SJSA1 (cell line): ENCODE measurements at places on chromosomes 5 and 9. TPM values are rescaled to one million over a fixed set of nuclear protein-coding genes. Genes with fewer than 3 reads are reported as not detected.

- no peak overlapping the region for H3K4me3 ChIP-seq
- no peak for DNase-seq
- H3K27ac ChIP-seq: no peak overlapping the region
- no peaks in the 10 kb centered on the region for H3K36me3 ChIP-seq
- H3K27me3 ChIP-seq: no peaks in the 10 kb centered on the region
Observed at GRCh38 chr5:82754036-82754746, 323.0 kb downstream of the TMEM167A start.

The ENC1 gene
- 31.3 and 34.0 TPM in 2 replicates for total RNA-seq

GRCh38 chr9:133487331-133487725 lies 8.4 kb upstream of the SLC2A6 start:
- H3K36me3 ChIP-seq: no peaks in the 10 kb centered on the region
- peaks cover 29% of the 10 kb centered on the region for H3K4me1 ChIP-seq
- H3K27ac ChIP-seq: no peak overlapping the region
- no peak for DNase-seq
- H3K4me3 ChIP-seq: no peak overlapping the region
- no peaks in the 10 kb centered on the region for H3K27me3 ChIP-seq

The SRD5A1 gene
- 18.1 and 39.2 TPM in 2 replicates for total RNA-seq

The PRR16 gene
- total RNA-seq: 10.3 and 16.0 TPM in 2 replicates

The USP20 gene
- 2.1 and 3.4 TPM in 2 replicates for total RNA-seq

DNA sequence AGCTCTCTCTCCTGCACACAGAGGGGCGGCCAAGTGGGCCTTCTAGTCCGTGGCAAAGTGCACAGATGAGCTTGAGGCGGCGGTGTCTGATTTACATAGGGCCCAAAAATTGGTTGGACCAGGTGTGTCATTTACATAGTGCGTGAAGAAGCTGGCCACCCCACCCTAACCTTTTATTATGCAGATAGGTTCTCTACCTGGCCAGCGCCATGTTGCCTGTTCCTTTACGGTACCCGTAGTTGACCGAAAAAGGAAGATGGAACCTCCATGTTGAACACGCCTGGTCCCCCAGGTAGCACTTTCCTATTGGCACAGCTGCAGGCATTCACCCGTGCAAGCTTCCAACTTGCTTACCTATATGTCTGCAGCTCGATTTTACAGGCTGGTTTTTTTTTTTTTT lies 61.5 kb downstream of the GNA14 start:
- no peaks in the 10 kb centered on the region for H3K27me3 ChIP-seq
- H3K36me3 ChIP-seq: no peaks in the 10 kb centered on the region
- peaks cover 12% of the 10 kb centered on the region for H3K4me1 ChIP-seq
- no peak overlapping the region for H3K4me3 ChIP-seq
- DNase-seq: no peak

DNA sequence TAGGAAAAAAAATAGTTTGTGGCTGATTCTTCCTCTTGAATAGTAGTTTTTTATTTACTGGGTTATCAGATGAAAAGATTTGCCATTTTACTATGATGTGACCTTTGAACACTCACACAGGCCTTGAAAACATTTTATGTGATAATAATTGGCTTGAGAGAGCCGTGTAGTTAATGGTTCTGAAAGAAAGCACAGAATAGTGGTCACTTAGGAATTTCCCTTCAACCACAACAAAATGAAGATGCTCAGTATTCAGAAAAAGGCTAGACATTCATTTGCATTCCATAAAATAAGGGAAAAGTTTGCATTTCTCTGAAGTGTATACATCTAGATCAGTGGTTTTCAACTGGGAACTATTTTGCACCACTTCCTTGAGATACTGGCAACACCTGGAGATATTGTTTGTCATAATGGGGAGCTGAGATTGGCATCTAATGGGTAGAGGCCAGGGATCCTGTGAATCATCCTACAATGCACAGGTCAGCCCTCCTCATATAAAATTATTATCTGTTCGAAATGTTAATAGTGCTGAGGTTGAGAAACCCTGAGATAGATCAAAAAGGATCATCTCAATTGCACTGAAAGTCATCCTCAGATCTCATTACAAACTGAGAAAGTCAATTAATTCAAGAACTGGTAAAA lies 446.4 kb upstream of the CCNG1 start:
- H3K4me3 ChIP-seq: no peak overlapping the region
- no peak for DNase-seq
- H3K27me3 ChIP-seq: no peaks in the 10 kb centered on the region; the same call in 1 of the 2 replicates

GRCh38 chr5:112417931-112418658 lies 982 bp downstream of the EPB41L4A start:
- no peak for DNase-seq
- peaks cover 77% of the 10 kb centered on the region for H3K27me3 ChIP-seq
- no peaks in the 10 kb centered on the region for H3K36me3 ChIP-seq
- peaks cover 28% of the 10 kb centered on the region for H3K4me1 ChIP-seq

The GALNT12 gene
- 0.22 and 0.74 TPM in 2 replicates for total RNA-seq

The DEPDC1B gene
- total RNA-seq: 14.5 and 20.8 TPM in 2 replicates

The PTPRD gene
- total RNA-seq: not detected in 2 replicates

The RGS7BP gene
- total RNA-seq: 0.03 TPM in 1 of 2 replicates, not detected in the other
